Femur (tissue), 1 donor: ENCODE measurements at places on chromosomes 5 and 9.

DNA sequence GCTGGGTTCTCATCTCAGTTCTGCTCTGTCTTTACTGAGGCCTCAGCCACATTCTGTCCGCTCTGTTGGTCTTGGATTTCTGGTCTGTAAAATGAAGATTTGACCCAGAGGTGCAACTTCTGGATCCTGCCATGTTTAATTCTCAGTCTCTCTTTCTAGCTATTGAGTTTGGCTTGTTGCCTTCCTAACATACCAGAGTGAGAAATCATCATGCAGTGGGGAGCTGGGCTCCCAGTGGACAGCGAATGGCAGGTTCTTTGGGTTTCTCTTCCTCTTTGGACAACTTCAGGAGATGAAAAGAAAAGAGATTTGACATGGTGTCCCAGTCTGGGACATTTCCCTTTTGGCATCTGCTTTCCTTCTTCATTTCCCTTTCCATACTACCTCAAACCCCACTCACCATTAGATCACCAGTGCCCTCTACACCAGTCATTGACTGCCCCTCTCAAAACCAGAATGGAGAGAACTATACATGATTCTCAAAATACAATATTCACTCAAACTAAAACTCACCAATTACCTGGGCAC lies 334.7 kb downstream of the ACTL7B start:
- DNase-seq, result no peak

GRCh38 chr5:166952048-166952447 lies 1339.4 kb upstream of the WWC1 start:
- no peak for DNase-seq

DNA sequence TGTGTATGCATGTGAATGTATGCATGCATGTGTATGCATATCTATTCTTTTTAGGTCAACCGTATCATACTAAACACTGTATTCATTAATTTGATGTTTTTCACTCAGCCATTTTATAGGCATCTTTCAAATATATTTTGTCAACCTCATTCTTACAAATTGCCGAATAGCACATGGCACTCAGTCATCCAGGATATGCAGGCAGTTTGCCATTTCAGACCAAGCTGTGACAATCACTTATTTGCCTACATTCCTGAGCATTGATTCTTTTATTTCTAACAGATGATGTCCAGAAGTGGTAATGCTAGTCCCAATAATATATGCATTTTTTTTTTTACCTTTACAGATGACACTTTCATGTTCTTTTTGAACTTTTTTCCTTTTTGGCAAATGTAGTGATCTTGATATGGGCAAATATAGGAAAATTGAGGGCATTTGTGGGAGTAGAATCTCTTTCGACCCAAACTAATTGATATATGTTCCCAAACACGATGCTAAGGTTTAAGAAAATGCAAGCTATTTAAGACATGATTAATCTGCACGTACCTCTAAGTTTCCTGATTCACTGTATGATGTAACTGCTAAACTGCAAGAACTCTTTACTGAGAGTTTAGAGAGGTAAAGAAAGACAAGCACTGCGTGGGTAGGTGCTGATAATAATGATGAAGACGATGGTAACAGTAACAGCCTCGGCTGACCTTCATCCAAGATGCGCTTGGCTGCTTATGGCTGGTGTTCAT lies 153.9 kb upstream of the DAP start:
- no peak for DNase-seq

GRCh38 chr9:106403081-106403480 lies 459.9 kb upstream of the ZNF462 start:
- DNase-seq, result no peak

DNA sequence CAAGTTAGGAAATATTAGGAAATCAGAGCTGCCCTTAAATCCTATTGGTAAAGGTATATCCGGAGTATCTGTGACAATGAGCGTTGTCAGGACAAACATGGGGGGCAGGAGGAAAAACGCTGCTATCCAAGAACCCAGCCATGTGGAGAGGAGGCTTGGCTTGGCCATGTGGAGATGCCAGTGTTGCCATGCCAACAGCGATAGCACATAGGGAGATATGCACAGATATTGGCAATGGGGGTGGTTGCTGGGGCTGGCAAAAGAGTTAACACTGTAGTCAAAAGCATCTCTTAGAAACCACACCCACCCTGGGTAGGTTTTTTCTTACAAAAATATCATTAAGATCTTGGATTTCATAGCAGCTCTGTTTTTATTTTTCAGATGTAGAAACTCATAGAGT lies 106.4 kb upstream of the ASTN2 start:
- no peak for DNase-seq

DNA sequence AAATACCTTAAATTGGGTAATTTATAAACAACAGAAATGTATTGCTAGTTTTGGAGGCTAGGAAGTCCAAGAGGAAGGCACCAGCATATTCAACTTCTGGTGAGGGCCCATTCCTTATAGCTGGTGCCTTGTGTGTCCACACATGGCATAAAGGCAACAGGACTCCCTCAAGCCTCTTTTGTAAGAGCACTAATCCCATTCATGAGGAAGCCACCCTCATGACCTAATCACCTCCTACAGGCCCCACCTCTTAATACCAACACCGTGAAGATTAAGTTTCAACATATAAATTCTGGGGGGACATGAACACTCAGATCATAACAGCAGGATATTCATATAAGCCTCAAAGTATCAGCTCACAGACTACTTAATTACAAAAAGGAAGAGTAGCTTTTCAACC lies 4.0 kb upstream of the PLAC8L1 start:
- no peak for DNase-seq

DNA sequence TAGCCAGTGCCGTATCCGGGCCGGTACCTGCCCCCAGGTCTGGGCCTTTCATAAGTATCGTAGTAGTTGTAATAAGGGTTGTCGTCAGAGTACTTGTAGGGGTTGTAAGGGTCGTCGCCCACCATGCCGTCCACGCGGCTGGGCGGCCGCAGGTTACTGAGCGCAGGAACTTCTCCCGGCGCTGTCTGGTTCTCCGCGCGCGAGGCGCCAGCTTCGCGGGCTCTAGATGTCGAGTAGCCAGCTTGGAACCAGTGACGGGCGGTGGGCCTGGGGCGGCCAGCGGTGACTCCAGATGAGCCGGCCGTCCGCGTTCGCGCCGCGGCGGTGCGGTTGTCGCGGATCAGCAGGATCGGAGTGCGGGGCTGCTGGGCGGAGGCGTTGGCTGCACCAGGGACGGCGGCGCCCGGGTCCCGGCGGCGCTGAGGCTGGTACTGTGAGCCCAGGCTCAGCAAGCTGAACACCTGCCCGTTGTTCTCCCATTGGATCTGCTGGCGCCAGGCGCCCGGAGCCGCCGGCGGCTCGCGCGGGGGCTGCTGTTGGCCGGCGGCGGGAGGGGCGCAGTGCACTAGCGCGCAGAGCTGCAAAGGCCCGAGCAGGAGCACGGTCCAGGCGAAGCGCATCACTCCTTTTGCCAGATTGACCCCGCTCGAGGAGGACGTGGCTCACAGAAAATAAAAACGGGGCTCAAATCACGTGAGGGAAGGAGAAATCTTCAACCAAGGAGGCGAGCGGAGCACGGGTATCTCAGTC lies 518 bp downstream of the LOX start:
- DNase-seq, result peak; percentile 57

DNA sequence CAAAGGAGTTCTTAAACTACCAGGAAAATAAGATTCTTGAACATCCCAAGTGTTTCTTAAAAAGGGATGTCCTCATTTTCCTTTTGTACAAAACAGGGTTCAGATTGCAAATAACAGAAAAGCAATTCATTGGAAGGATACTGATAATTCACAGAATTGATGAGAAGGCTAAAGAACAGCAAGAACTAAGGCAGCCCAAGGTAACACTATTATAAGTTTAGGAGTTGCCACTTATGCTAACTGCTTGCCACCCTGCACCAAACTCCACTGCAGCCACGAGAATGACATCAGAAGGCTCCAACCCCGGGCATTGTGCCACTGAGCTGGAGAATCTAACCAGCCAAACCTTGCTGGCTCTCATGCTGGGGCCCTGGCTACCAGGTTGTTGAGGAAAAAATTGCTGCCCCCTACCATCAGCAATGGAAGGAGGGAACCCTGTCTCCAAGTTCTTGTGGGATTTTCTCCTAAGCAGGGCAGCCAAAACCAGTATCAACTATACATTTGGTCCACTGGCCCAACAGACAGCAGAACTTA lies 123.4 kb downstream of the ARL15 start:
- no peak for DNase-seq

- DNase-seq, result peak; percentile 55
Measured at GRCh38 chr5:122183098-122183787, 53.9 kb downstream of the ZNF474 start.

DNA sequence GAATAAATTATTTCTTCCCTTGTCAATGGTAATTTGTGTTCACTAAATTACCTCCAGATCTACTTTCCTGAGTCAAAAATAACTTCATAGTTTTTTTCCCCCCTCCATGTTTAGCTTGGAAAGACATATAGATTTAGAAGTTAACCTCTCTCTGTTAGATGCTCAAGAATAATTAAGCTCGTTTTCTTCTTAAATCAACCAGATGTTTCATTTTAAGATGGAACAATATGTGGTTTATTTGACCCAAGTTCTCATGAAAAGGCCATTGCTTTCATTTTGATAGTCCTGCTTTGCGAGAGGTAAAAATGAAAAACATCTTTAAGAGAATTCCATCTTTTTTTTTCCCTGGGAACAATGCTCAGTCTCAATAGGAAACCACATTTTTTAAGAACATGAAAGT lies 27.7 kb upstream of the GAS1 start:
- DNase-seq, result no peak

DNA sequence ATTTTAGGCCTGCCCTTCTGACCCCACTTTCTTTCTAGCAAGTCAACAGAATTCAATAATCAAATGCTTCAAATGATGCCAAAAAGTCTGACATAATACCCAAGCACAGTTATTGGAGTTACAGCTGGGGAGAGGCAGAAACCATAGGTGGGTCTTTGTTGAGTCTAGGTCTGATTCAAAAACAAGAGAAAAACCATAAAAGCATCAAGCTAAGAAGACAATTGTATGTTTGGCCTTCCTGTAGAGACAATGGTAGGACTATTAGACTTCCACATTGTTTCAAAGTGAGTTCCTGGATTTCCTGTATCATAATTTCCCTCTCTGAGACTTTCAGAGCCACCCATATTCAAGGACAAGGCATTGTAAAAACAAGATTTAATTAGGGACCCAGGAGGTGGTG lies 16.8 kb upstream of the CCDC192 start:
- no peak for DNase-seq

DNA sequence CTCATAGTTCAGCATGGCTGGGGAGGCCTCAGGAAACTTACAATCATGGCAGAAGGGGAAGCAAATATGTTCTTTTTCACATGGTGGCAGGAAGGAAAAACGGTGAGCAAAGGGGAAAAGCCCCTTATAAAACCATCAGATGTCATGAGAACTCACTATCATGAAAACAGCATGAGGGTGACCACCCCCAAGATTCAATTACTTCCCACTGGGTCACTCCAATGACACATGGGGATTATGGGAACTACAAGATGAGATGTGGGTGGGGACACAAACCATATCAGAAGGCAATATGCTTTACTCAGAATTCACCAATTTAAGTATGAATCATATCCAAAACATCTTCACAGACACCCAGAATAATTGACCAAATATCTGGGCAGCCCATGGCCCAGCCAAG lies 19.7 kb downstream of the MAT2B start:
- no peak for DNase-seq

GRCh38 chr5:164038128-164038783 lies 532.8 kb downstream of the MAT2B start:
- no peak for DNase-seq
